Osteocyte (in vitro differentiated cells): ENCODE measurements at places on chromosomes 13 and 19.

- no peak for DNase-seq
Measured at GRCh38 chr13:92460479-92460878, 766.1 kb upstream of the GPC6 start.

GRCh38 chr13:77595166-77595810, 59.8 kb downstream of the SCEL start:
- no peak for DNase-seq

DNA sequence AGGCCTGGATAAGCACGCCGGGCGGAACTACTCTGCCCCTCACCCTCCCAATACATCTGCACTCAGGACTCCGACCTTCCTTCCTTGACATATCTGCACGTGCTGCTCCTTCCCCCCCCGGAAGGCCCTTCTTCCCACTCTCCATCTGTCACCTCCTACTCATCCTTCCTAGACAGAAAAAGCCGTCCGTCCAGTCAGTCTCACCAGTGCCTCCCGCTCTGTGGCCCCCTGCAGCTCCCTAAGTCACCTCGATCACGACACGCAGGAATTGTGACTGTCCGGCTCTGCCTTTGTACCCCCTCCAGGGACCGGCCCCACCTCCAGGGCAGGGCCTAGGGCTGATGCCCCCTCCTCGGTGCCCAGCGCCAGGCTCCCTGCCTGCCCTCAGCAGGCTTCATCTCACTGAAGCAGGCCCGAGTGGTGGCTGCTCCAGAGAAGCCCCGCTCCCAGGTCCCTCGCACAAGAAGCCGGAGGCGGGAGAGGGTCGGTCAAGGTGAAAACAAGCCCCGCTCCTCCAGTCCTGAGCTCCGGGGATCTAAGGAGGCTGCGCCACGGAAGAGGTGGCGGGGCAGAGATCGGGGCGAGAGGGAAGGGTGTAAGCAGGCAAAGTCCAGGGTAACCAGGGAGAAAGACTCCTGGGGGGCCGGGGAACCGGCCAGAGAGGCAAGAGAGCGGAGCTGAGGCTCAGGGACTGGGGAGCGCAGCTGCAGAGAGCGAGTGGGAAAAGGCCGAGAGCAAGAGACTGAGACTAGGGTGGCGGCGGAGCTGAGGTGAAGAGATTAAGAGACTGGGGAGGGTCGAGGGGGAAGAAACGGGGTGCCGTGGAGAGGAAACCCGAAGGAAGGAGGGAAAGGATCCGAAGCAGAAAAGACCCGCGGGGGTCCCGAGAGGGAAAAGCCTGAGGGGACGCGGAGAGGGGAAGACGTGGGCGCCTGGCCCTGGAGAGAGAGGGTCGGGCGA, 1.1 kb downstream of the PPP6R1 start:
- no peak for DNase-seq

DNA sequence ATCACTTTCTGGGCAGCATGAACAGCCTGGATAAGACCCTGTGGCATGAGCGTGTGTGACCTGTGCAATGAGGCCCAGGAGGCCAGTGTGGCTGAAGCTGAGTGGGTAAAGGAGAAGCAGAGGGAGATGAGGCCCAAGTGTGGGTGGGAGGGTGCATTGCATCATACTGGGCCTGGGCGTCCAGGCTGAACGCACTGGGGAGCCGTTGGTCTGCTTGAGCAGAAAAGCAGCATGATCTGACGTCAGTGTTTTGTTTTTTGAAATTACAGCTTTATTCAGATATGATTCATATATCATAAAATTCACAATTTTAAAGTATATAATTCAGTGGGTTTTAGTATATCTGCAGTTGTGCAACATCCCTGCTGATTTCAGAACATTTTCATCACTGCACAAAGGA, 409.7 kb downstream of the HS6ST3 start:
- no peak for DNase-seq

- peak; percentile 34 for DNase-seq
Measured at GRCh38 chr13:45792827-45793303, 58.7 kb downstream of the SIAH3 start.

- no peak for DNase-seq
Measured at GRCh38 chr19:900043-900301, 6.7 kb downstream of the RNU6-9 start.

DNA sequence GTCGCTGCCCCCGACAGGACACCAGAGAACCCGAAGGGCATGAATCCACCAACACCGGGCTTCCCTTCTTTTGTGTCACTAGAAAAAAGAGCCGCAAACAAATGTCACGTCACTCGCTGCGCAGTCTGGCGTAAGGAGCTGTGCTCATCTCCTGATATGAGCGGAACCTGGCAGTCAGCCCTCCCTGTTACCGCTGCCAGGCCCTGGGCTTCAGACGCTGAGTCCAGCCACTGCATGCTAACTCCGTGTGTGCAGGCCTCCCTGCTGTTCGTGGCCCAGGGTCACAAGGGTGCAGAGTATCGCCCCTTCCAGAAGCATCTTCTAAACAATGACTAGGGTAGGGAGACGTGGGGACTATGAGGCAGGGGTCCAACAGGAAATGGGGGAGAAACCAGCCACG, 71.3 kb downstream of the SLC7A1 start:
- no peak for DNase-seq

- no peak for DNase-seq
Measured at GRCh38 chr13:110965755-110966134, 50.9 kb upstream of the ANKRD10 start.

- DNase-seq = no peak
Measured at GRCh38 chr19:49436381-49437017, 4.8 kb downstream of the SLC17A7 start.

- no peak for DNase-seq
Measured at GRCh38 chr13:31274390-31274789, 74.6 kb downstream of the B3GLCT start.

DNA sequence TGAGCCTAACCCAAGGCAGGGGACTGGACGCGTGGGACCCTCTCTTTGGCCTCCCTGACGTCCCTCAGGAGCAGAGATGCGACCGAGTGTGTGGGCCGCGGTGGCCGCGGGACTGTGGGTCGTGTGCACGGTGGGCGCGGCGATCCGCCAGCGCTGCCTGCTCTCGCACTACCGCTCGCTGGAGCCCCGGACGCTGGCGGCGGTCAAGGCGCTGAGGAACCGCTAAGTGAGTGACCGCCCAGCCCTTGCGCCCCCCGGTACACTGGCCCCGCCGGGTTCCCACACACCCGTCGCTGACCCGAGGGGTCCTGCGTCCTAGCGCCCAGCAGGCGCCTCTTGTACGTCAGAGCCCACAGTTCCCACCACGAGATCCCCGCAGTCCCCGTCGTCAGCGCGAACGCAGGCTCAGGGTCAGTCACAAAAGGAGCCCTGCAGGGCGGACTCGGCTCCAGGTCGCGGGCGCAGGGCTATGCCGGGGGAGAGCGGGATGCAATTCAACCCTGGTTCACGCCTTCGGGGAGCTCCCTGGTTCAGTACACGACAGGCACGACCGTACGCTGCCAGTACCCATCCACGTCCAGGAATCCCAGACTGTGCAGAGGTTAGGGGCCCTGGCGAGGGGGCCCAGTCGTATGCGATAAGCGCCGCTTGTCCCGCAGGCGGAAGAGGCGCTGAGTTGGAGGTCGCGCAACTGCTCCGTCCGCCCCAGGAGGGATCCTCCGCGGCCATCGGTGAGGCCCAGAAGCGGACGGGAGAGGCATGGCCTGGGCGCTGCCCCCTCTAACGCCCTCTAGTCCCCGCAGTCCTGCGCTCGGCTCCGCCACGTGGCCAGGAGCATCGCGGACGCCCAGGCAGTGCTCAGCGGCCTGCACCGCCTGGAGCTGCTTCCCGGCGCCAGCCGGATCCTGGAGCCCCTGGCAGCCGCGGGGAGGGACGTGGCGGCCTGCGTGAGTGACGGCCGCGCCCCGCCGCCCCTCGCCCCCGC, 3.6 kb upstream of the IFNL2 start:
- no peak for DNase-seq

GRCh38 chr13:33033986-33034385, 17.8 kb downstream of the KL start:
- no peak for DNase-seq

- DNase-seq = no peak
Measured at GRCh38 chr19:33493401-33494275, 28.0 kb downstream of the PEPD start.

DNA sequence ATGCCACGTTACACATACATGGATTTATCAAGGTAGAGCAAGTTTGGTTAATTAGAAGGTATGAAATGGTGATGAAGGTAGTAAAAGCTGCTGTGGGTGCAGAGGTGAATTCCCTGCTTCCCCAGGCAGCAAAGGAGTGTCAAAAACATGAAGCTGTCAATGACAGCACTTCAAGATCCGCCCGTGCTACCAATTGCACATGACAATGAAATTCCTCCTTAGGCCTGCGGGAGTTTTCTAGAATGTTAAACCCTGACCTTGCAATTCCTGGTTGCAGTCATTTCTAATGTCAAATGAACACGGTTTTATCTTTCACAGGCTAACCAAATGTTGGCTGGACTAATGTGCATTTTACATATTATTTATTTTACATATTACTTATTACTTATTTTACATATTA, 67.7 kb upstream of the LSM14A start:
- DNase-seq = no peak
